ENCODE measurements at places on chromosomes 2 and 18.

GRCh38 chr18:12592597-12593127 lies 65.2 kb downstream of the SPIRE1 start:
- H3K27me3 ChIP-seq = no peaks in the 10 kb centered on the region
- H3K36me3 ChIP-seq = no peaks in the 10 kb centered on the region
- H3K4me3 ChIP-seq = no peak overlapping the region
- no peak for DNase-seq

DNA sequence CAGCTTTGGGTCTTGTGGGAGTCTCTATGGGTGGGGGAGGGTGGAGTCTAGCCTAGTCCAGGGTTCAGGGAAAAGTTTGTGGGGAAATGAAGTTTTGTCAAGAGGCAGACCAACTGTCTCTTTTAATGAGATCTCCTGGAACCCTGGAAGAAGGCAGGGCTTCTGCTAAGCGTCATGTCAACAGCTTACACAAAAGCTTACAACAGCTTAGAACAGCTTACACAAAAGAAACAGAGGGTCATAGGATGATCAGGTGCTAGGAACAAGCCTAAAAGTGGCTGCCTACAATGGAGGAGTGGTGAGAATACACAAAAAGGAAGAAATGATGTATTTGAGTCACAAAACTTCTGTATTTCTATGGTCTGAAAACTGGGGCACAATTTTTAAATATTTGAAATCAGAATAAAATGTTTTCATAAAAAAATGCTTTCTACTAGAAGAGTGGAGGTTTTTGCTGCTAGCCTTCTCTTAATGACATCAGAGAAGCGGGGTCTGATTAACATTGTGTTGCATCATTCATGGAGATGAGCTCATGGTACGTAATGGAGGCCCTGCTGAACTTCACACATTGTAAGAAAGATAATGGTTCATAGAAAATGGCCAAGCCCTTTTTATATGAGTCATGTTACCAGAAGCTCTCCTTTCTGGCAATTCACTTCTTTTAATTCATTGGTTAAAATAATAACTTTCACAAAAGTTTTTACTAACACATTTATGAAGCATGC lies 351.0 kb downstream of the PIK3C3 start:
- no peak overlapping the region for H3K4me3 ChIP-seq
- no peaks in the 10 kb centered on the region for H3K27me3 ChIP-seq
- no peak for DNase-seq
- H3K27ac ChIP-seq = no peak overlapping the region
- no peaks in the 10 kb centered on the region for H3K4me1 ChIP-seq

GRCh38 chr18:60044290-60045006 lies 144.7 kb downstream of the PMAIP1 start:
- H3K4me1 ChIP-seq = no peaks in the 10 kb centered on the region
- no peaks in the 10 kb centered on the region for H3K27me3 ChIP-seq
- H3K4me3 ChIP-seq = no peak overlapping the region
- no peak overlapping the region for H3K27ac ChIP-seq

- H3K27me3 ChIP-seq = no peaks in the 10 kb centered on the region
- H3K27ac ChIP-seq = no peak overlapping the region
- peaks cover 3% of the 10 kb centered on the region for H3K4me1 ChIP-seq
- no peaks in the 10 kb centered on the region for H3K36me3 ChIP-seq
- no peak overlapping the region for H3K4me3 ChIP-seq
- no peak for DNase-seq
These were observed 189.6 kb upstream of the SIX3 start for GRCh38 chr2:44751754-44752479.

DNA sequence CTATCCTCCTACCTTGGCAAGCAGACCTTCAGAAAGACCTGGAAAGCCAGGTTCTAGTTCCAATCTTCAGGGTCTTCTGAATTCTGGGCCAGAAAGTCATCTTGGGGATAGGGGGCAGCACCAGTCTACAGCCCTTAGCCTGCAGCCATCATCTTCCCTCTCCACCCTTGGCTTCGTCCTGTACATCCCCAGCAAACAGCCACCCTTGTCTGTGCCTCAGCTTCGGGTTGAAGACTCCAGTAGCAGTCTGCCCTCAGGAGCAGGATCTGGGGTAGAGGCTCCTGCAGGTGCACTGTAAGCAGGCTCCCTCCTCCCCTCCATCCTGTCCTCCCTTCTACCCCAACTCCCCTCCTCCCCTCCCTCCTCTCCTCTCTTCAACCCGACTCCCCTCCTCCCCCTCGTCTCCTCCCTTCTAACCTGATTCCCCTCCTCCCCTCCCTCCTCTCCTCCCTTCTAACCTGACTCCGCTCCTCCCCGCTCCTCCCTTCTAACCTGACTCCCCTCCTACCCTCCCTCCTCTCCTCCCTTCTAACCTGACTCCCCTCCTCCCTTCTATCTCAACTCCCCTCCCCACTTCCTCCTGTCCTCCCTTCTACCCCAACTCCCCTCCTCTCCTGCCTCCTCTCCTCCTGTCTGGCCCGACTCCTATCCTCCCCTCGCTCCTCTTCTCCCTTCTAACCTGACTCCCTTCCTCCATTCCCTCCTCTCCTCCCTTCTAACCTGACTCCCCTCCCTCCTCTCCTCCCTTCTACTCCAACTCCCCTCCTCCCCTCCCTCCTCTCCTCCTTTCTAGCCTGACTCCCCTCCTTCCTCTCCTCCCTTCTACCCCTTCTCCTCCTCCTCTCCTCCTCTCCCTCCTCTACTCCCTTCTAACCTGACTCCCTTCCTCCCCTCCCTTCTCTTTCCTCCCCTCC lies 90.1 kb upstream of the SMAD2 start:
- H3K4me1 ChIP-seq = no peaks in the 10 kb centered on the region
- DNase-seq = no peak
- peaks cover 2% of the 10 kb centered on the region for H3K27me3 ChIP-seq
- no peaks in the 10 kb centered on the region for H3K36me3 ChIP-seq
- H3K4me3 ChIP-seq = no peak overlapping the region
- no peak overlapping the region for H3K27ac ChIP-seq

- no peaks in the 10 kb centered on the region for H3K36me3 ChIP-seq
- no peak overlapping the region for H3K4me3 ChIP-seq
- peaks cover 11% of the 10 kb centered on the region for H3K4me1 ChIP-seq
- no peaks in the 10 kb centered on the region for H3K27me3 ChIP-seq
- no peak for DNase-seq
These were observed 58.3 kb upstream of the BCL2L11 start for GRCh38 chr2:111062417-111062816.

- H3K36me3 ChIP-seq = no peaks in the 10 kb centered on the region
- no peak for DNase-seq
- H3K4me1 ChIP-seq = no peaks in the 10 kb centered on the region
These were observed 239.5 kb upstream of the COL3A1 start for GRCh38 chr2:188734691-188735090.

DNA sequence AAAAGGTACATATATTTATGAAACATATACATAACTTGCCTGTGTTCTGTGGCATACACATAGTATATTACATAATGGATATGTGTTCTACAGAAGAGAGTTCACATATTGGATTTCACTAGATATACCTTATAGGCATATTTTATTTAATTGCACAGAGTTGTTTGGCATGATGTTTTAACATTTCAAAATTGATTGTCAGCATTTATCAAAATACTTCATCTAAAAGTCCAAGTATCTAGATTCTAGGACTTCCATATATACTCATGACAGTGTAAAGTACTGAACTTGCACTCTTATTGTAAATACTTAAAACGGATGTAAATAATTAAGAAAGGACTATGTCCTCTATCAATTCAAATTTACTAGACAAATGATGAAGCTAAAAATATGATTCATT lies 995.3 kb upstream of the LRRTM1 start:
- H3K27ac ChIP-seq = no peak overlapping the region
- H3K4me3 ChIP-seq = no peak overlapping the region
- no peaks in the 10 kb centered on the region for H3K27me3 ChIP-seq
- no peaks in the 10 kb centered on the region for H3K36me3 ChIP-seq
- DNase-seq = no peak

DNA sequence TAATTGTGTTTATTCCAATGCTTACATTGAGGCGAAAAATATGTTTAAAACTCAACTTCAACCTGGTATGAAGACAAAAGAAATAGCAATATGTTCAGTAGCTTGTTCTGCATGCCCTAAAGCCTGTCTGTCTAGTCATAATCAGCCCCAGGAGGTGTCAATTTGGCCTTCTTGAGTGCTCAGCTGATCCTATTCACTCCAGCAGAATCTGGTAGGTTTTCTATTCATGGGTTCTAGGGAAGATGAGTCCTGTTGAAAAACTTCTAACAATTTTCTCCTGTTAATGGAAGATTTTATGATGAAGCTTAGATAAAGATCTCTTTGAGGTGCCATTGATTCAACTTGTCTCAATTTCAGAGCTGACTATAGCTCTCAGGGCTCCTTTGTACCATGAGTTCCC lies 402.0 kb upstream of the UBE2E3 start:
- H3K4me3 ChIP-seq = no peak overlapping the region
- no peak overlapping the region for H3K27ac ChIP-seq
- DNase-seq = no peak
- H3K36me3 ChIP-seq = no peaks in the 10 kb centered on the region
- no peaks in the 10 kb centered on the region for H3K27me3 ChIP-seq

GRCh38 chr18:55861266-55861665 lies 273.3 kb upstream of the TCF4 start:
- H3K36me3 ChIP-seq = no peaks in the 10 kb centered on the region
- no peak for DNase-seq
- no peak overlapping the region for H3K4me3 ChIP-seq

- no peak for DNase-seq
- H3K4me3 ChIP-seq = no peak overlapping the region
- H3K36me3 ChIP-seq = peaks cover 1% of the 10 kb centered on the region
- H3K27ac ChIP-seq = no peak overlapping the region
- no peaks in the 10 kb centered on the region for H3K27me3 ChIP-seq
These were observed 39.5 kb downstream of the COX7A2L start for GRCh38 chr2:42321452-42322064.

Data from GM12878 (cell line).